Pancreas (tissue), 10 donors: ENCODE measurements at places on chromosomes 7 and 10.

DNA sequence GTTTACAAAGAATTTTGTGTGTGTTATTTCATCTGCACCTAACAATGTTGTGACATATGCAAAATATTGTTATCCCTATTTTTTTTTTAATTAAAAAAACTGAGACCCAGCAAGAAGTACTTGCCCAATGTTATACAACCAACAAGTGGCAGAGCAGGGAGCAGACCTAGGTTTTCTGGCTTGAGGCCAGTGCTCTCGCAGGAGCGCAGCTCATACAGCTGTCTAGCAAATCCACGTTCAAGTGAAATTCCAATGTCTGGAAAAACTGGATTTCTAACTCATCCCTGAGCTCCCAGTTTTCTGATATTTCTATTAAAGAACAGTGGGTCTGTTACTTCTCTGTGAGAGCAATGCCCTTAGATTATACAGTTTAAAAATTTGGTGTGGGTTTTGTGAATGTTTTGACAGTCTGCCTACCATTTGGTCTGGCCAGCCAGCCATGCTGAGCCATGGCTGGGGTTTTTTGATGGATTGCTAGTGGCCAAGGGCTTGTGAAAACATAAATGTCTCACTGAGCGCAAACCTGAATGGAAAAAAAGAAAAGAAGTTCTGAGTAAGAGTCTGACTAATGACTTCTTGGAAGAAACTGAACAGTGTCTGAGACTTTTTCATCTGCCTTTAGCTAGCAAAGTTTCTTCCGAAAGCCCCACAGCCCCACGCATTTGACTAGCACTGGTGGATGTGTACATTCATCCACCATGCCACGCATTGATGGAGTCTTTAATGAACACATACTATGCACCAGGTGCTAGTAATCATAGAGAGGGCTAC, 15.4 kb upstream of the PRF1 start:
- DNase-seq = no peak

GRCh38 chr10:44011603-44011981, 362.9 kb upstream of the ZNF32 start:
- DNase-seq = no peak

- DNase-seq = no peak
Measured at GRCh38 chr7:116293139-116293538, 82.8 kb downstream of the TES start.

DNA sequence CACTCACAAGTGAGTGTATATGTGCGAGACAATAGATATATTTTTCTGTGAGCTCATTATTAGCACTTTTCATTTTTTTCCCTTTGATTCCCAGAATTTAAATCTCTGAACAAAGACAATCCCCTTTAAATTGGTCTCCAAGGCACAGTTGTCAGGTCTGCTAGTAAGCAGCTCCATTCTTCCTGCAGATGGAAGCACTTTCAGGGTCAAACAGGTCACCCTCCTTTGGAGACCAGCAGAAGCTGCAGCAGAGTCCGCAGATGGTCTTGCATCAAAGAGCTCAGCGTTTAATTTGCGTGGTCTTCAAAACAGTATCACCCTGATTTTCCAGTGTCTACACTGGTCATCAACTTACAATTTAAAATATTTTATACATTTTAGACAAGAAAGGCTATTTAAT, 543.8 kb downstream of the ARL4A start:
- DNase-seq = no peak

DNA sequence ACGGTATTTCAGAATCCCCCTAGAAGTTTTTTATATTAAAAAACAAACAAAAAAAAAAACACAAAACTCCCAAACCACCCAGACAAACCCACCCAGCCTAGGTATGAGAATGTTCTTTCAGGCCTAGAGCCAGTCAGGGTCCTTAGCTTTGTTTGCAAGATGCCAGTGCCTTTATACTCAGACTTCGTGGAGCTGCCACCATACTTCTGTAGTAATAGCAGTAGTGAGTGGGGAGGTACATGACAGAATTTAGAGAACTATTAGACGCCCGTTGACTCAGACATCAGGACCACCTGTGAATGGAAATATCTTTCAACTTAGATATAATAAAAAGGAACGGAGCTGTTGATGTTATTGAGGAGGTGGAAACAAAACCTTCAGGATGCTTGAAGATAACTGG, 138.2 kb upstream of the MKLN1 start:
- DNase-seq = no peak
